Lung microvascular endothelial cell (primary cell): ENCODE measurements at places on chromosomes 6 and 20.

DNA sequence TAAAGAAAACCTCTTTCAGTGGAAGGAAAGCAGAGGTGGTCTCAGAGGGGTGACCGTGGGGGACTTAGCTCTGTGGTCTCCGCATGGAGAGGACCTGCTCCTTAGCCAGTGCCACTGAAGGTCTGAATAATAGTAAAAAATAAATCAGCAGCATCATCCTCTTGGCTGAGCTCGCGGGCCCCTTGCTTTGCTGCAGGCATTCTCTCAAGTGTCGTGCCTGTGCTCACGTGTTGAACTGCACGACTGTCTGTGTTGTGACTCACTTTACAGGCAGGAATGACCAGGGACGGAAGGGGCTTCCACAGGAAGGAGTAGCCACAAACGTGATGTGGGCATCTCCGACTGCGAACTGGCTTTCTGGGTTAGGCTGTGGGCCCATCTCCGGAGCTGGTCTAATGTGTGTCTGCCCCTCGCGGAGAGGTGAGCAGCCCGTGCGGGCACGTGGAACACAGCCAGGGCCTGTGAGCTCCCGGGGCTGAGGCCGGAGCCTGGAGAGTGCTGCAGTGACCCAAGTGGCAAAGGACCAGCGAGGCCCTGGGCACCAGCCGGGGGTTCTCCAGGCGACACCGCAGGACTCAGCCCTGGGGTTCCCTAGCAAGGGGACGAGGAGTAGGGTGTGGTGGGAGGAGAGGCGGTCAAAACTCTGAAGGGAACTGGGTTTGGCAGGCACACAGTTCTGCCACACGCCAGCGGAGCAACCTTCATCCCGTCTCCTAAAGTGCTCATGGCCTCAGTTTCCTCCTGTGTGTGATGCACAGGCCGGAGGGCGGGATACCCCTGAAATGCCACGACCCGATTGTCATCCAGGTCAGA is 89.2 kb downstream of the RAMACL start:
- no peak for DNase-seq

GRCh38 chr20:31835977-31836852 is 9.2 kb downstream of the FOXS1 start:
- peak; percentile 94 for DNase-seq

DNA sequence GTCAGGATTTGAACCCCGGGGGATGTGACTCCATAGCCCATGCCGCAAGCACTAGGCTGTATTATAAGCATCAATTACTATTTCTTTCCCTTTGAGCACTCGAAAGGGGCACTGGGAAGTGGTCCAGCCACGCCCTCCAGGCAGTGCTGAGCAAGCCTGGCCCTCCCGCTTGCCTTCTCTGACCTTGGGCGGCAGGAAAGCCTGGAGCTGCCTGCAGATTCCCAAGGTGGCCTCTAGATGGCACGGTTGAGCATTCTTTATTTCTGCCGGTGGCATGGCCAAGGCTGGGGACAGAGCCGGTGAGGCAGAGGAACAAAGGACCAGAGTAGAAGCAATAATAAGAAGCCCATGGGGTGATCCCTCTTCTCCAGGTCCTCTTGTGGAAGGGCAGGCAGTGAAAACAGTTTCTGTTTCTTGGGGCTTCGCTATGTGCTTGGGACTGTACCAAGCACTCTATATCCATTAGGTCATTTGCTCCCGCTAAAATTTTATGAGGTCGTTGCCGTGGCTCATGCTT is 32.0 kb downstream of the ARHGAP40 start:
- DNase-seq = peak; percentile 62

DNA sequence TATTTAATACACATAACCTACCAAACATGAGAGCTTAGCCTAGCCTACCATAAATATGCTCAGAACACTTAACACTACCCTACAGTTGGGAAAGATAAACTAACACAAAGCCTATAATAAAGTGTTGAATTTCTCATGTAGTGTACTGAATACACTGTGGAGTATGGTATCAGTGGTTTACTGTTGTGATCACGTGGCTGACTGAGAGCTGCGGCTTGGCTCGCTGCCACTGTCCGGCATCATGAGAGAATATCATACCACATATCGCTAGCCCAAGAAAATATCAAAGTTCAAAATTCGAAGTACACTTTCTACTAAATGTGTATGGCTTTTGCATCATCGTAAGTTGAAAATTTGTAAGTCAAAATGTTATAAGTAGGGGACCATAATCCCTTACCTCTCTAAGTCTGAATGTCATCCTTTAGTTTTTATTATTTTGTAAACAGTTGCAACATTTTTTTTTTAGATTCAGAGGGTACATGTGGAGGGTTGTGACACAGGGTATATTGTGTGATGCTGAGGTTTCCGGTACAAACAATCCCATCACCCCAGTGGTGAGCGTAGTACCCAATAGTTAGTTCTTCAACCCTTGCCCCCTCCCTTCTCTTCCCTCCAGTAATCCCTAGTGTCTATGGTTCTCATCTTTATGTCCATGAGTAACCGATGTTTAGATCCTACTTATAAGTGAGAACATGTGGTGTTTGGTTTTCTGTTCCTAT is 14.6 kb upstream of the TAAR1 start:
- no peak for DNase-seq

DNA sequence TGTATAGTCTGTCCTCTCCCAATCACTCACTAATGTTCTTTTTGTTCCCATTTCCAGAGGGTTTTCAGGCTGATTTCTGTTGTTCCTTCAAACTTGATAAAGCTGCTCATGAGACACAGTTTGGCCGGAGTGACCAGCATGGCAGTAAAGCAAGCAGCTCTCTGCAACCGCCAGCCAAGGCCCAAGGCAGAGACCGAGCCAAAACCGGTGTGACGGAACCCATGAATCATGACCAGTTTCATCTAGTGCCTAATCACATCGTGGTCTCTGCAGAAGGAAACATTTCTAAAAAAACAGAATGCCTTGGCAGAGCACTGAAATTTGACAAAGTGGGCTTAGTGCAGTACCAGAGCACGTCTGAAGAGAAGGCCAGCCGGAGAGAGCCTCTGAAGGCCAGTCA is 14.8 kb upstream of the RPL7L1 start:
- DNase-seq = no peak

DNA sequence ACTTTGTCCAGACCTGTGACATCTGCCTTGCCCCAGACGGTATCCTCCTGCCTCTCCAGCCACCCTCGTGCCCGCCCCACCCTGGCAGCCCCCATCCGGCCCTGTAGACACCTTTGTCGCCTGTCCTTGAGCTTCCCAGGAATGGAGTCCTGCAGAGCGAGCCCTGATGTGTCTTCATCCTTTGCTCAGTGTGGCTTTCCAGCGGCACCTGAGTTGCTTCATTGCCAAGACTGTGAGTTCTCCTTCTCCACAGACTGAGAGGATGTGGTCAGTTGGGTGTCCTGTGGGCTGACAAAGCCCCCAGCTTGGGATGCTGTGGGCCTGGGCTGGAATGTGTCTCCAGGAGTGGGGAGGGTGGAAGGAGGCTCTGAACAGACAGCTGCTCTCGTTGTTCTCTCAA is 1.7 kb upstream of the CST4 start:
- no peak for DNase-seq

GRCh38 chr20:35606127-35606526 is 9.5 kb upstream of the SPAG4 start:
- DNase-seq = no peak

GRCh38 chr6:144417681-144418080 is 132.5 kb downstream of the UTRN start:
- DNase-seq = peak; percentile 75

DNA sequence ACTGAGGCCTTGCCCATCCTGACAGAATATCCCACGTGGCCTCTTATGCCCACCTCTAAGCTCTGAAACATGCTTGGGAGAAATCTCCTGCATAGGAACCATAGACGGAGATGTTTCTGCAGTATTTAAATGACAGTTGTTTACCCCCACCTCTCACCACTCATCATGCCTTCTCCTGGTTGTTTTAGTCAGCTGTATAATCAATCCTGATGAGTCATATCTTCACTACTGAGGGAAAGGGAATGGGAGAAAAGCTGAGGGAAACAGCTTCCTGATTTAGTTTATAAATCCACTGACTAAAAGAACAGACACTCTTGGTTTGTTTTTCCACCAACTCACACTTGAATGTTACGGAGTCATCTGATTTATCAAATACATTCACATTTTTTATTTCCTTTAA is 113.2 kb upstream of the TENT5A start:
- DNase-seq = peak; percentile 84

- DNase-seq = no peak
These were observed 158.2 kb downstream of the BMP7 start for GRCh38 chr20:57108218-57108617.

- no peak for DNase-seq
These were observed 334.2 kb downstream of the MEI4 start for GRCh38 chr6:77987035-77987384.

DNA sequence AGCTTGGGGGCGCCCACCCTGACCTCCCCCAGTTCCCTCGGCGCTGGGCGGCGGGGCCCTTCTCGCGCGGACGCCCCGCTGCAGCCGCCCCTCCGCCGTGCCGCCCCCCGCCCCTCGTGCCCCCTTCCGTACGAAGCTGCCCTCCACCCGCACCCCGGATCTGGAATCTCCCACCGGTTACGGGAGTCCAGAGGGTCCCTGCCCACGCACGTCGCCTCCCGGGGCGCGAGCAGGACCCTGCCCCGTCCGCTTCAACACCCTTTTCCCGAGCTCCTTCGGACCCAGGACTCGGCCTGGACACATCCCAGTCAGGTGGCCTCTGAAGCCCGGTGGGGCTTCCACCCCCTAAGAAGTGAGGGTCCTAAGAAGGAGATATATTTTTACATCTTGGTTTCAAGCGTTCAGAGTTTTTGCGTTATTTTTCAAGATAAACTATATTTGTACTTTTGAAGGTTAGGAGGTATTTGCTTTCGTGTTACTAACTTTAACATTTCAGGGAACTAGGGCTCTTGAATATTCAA is 506 bp downstream of the ARFGAP1 start:
- DNase-seq = no peak
